Cortex of kidney (tissue), 1 donor: ENCODE measurements at places on chromosomes 1 and 21.

- DNase-seq: no peak
Observed at GRCh38 chr1:49213301-49213700, 436.6 kb upstream of the BEND5 start.

- no peak for DNase-seq
Observed at GRCh38 chr1:90717665-90718410, 736 bp upstream of the BARHL2 start.

GRCh38 chr1:116755066-116755465 is 836 bp downstream of the CD2 start:
- DNase-seq: no peak

- no peak for DNase-seq
Observed at GRCh38 chr1:150281221-150281757, 1.1 kb upstream of the CIART start.

- DNase-seq: no peak
Observed at GRCh38 chr21:44024887-44025353, 12.8 kb downstream of the TRAPPC10 start.

GRCh38 chr1:150156868-150157603 is 7.3 kb downstream of the PLEKHO1 start:
- DNase-seq: no peak

DNA sequence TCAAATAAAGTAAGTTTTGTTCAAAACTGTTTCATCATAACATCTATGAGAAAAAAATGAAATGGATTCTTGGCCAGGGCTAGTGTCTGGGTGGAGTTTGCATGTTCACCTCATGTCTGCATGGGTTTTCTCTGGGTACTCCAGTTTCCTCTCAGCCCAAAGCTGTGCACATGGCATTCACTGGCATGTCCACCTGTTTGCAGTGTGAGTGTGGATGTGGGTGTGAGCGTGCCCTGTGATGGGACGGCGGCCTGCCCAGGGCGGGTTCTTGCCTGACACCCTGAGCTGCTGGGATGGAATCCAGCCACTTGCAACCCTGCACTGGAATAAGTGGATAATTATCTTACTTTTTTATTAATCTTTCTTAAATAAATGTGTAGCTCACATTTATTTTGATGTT is 185.5 kb downstream of the RYR2 start:
- no peak for DNase-seq

- DNase-seq: no peak
Observed at GRCh38 chr21:20800106-20800505, 198.1 kb upstream of the NCAM2 start.

- DNase-seq: no peak
Observed at GRCh38 chr1:247013391-247013790, 5.5 kb upstream of the ZNF695 start.
